DMS 273 treated with DMSO at 0.1 percent for 48 hours (cell line): ENCODE measurements at places on chromosomes 6 and 20.

DNA sequence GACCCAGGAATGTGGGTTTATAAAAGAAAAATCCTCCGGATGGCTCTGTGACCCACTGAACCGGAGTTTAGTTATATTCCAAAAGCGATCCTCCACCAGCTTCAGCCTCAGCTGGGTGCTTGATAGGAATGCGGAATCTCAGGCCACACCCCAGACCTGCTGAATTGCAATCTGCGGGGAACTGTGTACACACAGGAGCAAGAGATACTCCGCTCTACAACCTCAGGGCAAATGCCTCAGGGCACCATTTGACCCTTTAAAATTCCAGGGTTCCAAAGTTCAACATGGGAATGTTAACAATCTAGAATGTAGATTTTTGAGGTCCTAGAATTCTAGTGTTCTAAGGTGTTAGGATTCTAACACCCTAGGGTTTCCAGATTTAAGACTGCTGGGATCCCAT lies 10.8 kb downstream of the BPIFA2 start:
- no peak for DNase-seq

DNA sequence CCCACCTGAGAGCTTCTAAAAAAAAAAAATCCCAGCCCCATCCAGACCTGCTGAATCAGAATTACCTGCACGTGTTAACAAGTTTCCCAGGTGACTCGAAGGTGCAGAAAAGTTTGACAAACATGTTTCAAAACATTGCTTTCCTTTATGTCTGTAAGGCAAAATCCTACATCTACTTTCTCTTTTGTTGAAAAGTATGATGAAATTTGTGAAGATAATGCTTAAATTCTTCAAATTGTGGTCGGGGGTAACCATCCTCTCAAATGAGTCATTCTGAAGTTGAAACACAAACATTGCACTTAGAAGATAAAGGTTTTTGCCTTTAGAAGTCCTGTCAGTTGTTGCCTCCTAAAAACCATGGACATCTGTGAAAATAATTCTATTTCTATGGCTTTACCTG lies 429.7 kb downstream of the EPHA7 start:
- DNase-seq = no peak

GRCh38 chr6:40999569-40999968 lies 39.5 kb downstream of the UNC5CL start:
- DNase-seq = no peak

DNA sequence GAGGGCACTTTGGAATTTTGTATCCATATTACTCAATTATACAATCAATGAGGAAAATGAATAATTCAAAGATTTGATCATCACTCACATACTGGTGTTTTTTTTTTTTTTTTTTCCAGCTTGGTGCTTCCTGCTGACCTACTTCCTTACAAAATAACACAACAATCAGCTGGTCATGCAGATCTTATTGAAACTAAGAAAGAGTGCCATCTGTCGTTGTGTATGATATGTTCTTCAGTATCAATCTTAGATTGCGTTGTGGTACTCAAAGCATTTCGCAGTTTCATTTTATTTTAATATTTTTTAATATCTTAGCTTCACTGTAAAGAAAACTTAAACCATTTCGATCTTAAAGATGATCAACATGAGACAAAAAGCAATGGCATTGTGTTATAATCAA lies 155.6 kb downstream of the OGFRL1 start:
- DNase-seq = peak; percentile 14

DNA sequence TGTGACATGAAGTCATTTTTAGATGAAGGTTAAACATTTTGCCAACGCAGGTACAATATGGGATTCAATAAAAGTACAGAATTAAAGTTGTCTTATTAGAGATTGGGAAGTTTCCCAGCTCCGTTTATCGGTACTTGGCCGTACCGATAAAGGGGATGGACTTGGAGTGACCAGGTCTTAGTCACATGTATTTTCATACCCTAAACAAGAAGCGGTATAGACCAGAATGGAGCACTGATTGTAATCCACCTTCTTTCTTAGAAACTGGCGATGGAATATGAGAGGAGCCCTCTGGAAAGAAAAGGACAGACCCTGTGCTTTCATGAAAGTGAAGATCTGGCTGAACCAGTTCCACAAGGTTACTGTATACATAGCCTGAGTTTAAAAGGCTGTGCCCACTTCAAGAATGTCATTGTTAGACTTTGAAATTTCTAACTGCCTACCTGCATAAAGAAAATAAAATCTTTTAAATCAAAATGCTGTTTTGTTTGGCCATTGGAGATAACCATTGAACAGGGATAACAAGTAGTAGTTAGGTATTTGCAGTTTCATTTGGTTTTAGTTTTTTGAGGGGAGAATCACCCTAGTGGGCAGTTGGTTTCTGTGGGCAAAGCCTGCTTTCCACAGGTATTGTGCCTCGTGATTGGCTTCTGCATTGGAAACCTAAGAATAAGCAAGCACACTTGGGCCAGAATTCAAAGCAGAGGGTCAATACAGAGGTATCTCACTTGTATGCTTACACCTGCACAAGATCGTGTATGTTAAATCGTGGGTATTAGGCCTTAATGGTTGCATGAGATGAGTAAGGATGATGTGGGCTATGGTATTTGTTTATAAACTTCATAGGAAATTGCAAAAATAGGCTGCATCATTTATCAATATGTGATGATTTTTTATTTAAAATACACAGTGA lies 11.2 kb upstream of the ZNFX1 start:
- DNase-seq = peak; percentile 18

GRCh38 chr6:52108128-52108527 lies 20.7 kb upstream of the PKHD1 start:
- DNase-seq = no peak

- DNase-seq = no peak
Measured at GRCh38 chr6:89116702-89117101, 1.2 kb downstream of the SRSF12 start.
